Stimulated activated CD8-positive, alpha-beta memory T cell treated with anti-CD3 and anti-CD28 coated beads, Interleukin-7, amount 100 ng/mL, for 1 hour (primary cell): ENCODE measurements at places on chromosomes 2 and 18.

DNA sequence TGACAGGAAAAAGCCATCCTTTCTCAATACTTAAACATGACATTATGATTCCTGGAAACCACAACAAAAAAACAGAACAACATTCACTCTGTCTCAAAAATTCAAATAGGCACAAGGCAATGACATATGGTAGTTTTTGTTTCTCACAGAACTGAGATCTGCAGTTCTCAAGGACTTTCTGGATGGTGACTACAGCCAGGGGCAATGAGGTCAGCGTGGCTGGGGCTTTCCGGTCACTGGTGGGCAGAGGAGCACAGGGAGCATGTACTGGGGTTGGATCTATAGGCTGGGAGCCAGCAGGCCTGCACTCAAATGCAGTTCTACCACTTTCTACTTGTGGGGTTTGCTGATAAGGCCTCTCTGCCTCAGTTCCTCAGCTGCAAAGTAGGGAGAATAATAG lies 72.0 kb downstream of the CTAGE1 start:
- DNase-seq = no peak

GRCh38 chr2:63903003-63903402 lies 61.3 kb downstream of the UGP2 start:
- no peak for DNase-seq

DNA sequence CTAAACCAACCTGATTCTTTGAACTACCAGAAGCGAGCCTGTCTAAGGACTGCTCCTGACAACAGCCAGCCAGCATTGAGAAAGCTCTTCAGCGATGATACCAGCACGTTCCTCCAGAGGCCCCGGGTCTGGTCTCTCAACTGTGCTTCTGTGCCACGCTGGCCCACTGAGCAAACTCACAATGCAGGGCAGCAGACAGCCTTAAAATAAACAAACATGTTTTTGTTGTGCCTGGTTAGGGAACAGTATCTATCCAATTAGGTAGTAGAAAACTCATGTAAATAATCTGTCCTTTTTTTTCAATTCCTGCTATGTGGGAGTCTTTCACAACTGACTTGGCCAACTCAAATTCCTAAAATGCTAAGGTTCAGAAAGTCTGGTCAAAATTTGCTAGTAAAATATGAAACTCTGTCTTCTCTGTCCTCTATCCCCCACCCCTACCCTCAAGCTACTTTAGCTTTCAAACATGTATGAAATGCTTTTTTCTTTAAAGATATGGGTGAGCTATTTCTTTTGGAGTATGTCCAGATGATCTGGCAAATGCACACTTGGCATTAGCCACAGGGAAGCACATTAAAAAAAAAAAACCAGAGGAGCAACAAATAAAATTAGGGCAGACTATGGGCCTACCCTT lies 21.4 kb upstream of the EML4 start:
- no peak for DNase-seq

GRCh38 chr2:3387011-3387410 lies 7.5 kb downstream of the TRAPPC12 start:
- DNase-seq = no peak

DNA sequence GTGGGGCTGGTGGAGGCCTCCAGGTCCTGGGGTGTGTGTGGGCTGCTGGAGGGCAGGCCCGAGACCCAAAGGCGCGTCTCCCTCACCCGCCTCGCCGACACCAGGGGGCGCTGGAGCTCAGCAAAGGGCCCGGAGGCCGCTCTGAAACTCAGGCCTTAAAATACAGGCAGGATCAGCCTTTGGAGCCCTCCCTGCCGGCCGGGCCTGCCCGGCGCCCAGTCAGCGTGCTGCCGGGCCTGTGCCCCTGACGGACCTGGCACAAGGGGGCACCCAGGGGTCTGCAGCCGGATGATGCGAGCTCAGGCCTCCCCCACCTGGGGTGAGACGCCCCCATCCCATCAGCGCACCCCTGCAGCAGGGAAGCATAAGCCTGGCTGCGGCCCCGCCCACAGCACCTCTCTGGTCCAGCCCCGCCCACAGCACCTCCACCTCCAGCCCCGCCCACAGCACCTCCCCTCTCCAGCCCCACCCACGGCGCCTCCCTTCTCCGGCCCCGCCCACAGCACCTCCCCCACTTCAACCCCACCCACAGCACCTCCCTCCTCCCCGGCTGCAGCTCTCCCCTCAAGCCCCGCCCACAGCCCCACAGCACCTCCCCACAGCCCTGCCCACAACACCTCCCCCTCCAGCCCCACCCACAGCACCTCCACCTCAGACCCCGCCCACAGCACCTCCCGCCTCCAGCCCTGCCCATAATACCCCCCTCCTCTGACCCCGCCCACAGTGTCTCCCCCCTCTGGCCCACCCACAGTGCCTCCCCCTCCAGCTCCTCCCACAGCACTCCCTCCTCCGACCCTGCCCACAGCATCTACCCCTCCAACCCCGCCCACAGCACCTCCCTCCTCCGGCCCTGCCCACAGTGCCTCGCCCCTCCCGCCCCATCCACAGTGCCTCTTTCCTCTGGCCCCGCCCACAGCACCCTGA lies 92.8 kb upstream of the OTOS start:
- DNase-seq = peak; percentile 23
